ENCODE measurements at places on chromosomes 13 and 19. TPM values are rescaled to one million over a fixed set of nuclear protein-coding genes. Genes with fewer than 3 reads are reported as not detected.

DNA sequence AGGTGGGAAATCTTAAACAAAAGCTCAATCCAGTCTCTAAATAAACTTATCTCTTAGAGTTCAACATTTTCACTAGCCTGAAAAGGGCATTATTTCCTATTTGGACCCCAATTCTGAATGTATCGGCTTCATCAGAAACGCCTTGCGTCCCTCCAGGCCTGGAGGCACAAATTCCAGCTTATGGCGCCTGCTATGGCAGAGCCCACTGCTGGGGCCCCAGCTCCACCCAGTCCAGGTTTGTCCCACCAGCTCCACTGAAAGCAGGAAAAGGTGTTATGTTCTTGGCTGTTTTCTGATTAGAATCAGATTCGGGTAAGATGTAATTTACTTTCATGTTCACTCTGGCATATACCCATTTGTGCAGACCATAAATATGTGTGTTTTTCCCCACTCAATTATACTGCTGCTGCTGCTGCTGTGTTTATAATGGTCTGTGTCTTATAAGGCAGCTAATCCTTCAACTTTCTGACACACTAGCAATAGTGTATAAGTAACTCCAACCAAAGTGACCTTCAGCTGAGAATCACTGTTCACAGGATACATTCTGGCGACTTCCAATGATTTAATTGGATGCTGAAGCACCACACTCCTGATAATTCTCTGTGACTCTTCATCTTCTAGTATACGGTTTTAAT is 6.4 kb downstream of the IRS2 start:
- peaks cover 49% of the 10 kb centered on the region for H3K4me1 ChIP-seq
- DNase-seq = no peak
- H3K27me3 ChIP-seq = no peaks in the 10 kb centered on the region
- H3K4me3 ChIP-seq = peak overlapping the region; percentile 76

GRCh38 chr19:47097396-47098201 is 16.0 kb downstream of the ZC3H4 start:
- peaks cover 51% of the 10 kb centered on the region for H3K36me3 ChIP-seq
- no peak for DNase-seq
- peaks cover 63% of the 10 kb centered on the region for H3K4me1 ChIP-seq
- H3K27ac ChIP-seq = peak overlapping the region; percentile 100
- H3K27me3 ChIP-seq = no peaks in the 10 kb centered on the region

Gene OXGR1
- not detected for total RNA-seq

Gene NCAN
- total RNA-seq = 0.23 TPM
